ENCODE measurements at places on chromosomes 7 and 10.

DNA sequence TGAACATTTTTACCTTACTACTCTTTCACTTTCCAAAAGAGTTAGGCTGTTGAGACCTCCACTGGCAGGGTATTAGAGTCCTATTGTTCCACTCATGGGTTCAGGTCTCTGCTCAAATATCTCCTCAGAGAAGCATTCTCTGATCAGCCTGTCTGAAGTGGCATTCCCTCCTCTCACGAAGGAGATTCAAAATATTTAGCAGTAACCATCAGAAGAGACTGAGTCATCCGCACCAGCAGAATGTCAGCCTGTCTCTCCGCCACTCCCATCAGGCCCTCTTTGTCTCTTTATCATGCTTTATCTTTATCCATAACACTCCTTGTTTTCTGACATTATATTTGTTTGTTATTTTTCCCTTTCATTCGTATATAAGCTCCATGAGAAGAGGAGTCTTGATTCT is 79.1 kb downstream of the AASS start:
- DNase-seq = no peak

DNA sequence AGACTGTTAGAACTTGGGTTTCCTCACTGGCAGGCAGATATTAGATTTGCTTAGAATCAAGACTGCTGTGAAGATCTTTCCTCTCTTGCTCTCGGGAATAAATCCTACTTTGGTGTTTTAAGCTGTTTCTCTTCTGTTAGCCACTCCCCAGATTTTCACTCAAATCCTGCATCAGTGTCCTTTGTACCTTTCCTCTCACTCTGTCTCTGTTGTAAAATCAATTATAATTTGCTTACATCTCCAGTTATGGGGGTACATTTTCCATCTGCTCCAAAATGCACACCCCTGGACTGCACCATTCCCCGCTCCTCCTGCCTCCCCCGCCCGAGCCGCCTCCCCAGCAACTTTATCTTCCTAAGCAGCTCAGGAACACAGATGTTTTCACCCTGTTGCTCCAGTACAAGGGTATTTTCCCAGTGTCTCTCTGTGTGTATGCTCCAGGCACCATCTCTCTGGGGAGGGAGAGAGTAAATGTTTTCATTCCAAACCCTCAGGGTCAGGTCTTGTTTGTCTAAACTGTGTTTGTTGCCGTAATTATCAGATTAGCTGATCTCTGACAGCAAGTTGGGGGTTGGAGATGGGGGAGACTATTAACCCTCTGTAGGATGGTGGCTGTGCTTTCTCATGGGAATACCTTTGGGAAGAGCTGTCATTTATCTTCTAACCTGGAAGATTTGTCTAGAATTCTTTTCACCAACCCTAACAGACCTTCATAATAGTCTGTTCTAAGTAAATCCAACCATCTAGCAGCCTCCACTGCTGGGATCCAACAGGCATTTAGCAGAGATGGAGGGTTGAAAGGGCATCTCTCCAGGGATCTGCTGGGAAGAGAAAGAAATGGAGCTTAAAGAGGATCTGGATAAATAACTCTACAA is 20.4 kb upstream of the GOT1 start:
- DNase-seq = no peak

DNA sequence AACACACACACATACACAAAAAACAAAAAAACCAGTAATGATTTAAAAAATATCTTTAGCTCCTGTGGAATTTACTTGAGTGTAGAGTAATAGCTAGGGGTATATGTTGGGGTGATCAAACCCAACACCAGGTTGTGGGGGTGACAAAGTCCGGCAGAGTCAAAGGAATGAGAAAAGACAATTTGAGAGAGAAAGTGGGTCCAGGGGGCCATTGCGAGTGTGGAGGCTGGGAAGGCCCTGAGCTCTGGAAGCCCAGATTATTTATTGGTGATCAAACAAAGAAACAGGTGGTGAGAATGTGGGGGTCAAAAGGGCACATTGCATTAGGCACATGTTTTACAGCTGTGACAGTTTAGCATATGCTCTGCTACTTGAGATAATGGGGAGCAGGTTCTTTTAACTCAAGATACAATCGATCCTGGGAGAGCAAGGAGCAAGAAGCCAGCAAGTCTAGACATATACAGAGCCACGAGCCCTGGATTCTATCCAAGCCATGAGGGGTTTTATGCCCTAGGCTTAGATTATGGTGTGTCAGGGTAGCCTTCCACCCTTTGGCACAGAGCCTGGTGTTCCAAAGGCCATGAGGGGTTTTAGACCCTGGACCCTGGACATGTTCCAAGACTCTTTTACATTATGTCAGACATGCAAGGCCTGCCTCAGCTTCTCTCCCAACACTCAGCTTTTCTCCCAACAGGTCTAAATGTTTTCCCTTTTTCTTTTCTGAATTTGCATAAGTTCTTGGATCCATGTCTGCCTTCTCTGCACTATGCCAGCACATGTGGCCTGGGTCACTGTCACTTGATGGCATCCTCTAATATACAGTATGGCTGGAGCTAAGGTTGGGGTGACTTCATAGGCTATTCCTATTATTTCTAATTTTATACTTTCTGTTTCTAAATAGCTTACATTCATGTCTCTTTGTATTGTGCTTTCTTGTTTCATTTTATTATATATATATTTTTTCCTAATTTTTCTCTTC is 48.6 kb upstream of the MKI67 start:
- no peak for DNase-seq

DNA sequence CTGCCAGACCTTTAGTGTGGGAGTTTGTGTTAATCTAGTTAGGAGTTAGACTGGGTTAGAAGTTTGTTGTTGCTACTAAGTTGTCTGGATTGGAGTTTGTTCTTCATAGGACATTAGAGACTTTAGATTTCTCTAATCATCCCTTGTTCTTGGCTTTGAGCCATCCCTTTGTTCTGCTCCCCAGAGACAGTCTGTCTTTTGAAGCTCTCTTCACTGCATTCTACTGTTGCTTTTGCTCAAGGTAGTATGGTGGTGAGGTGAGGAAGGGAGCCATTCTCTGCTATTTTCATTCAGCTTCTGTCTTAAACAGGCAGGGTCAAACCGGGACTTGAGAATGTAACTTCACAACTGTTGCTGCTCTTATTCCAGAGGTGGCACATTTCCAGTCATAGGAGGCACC is 10.4 kb upstream of the TARP start:
- no peak for DNase-seq

- no peak for DNase-seq
Observed at GRCh38 chr7:151925446-151926335, 30.6 kb upstream of the GALNTL5 start.

DNA sequence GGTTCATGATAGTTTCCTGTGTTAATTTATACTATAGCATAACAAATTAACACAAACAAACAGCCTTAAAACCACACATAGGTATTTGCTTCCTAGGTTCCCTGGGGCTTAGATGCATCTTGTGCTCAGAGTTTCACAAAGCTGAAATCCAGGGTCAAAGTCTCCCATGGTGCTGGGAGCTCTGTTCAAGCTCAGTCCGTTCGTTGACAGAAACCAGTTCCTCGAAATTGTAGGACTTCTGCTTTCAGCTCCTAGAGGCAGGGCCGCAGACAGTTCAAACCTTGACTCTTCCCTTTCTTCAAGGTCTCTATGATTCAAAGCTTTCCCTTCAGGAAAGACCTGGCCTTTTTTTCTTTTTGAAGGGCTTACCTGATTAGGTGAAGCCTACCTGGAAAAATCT is 90.5 kb downstream of the VSTM2A start:
- no peak for DNase-seq

GRCh38 chr10:110680273-110681020 is 36.3 kb downstream of the RBM20 start:
- DNase-seq = peak; percentile 64

GRCh38 chr7:151717918-151718317 is 159.0 kb downstream of the PRKAG2 start:
- no peak for DNase-seq

DNA sequence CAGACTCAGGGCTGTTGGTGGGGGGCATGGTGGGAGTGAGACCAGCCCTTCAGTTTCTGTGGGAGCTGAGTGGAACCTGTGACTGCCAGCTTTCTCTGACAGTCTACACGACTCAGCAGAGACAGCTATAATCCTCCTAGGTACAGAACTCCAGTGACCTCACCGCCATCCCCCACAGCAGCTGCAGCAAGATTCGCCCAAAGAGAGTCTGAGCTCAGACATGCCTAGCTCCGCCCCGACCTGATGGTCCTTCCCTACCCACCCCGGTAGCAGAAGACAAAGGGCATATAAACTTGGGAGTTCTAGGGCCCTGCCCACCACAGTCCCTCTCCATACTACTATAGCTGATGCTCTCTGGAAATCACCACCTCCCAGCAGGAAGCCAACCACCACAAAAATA is 500.1 kb downstream of the ETV1 start:
- DNase-seq = no peak

DNA sequence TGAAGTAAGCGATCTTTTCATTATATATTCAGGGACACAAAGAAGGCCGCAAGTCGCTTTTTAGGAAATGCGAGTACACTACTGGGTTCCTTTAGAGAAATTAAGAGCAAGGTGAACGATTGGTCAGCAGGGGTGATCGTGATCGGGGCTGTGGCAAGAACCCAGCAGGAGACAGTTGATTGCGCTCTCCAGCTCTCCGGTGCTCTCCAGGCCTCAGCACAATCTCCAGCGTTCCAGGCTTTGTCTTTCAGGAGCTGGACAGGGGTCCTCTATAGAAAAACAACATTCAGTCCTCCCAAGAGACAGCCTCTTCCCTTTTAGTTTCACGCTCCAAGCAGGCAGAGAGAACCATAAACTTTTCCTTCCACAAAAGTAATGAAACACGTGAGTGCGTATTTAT is 170.5 kb upstream of the KLF6 start:
- no peak for DNase-seq

DNA sequence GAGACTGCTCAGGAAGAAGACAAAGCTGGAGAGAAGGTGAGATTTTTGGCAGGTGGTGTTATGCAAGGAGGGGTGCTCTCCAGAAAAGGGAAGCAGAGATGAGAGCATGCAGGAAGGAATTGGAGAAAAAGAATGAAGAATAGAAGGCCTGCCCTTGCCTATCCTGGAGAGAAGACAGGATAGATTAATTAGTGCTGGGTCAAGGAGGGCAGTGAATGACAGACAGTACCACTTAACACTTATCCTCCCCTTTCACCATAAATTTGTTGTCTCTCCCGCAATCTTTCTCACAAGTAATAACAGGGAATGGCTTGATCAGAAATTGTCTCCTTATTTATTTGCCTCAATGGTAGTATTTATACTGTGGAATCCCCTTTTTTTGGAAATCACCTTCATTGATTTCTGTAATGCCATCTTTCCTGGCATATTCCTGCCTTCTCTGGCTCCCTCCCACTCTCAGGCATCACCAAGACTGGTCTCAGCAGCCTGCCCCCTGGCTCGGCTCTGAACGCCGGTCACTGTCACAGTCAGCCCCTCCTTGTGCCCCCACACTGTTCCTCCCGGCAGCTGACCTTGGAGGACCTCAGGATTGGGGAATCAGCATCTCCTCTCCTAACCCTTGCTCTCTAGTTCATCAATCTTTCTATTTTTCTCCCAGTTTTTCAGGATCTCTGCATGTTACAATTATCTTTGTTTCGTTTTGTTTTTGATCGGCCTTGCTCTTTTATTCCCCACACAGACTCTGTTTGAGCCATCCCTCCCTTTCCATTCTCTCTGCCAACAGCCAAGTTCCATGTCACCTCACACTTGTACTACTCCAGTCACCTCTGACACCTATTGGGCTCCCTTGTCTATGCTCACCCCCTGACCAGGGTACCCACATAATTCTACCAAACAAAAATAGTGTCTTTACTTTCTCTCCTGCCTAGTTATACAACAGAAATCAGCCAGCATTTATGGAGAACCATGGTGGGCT is 294.2 kb downstream of the PLXDC2 start:
- no peak for DNase-seq

DNA sequence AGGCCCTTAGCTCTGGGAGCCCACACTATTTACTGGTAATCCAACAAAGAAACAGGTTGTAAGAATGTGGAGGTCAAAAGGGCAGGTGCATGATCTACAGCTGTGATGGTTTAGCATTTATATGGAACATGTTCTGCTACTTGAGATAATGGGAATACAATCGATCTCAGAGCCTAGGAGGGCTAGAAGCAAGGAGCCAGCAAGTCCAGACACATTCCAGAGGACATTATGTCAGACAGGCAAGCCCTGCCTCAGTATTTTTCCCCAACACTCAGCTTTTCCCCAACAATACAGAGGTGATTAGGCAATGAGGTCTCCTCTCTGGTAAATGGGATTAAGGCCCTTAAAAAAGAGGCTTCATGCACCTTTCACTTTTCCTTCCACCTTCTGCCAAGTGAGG is 21.4 kb upstream of the GNAT3 start:
- no peak for DNase-seq

- no peak for DNase-seq
Observed at GRCh38 chr10:95840121-95840520, 67.7 kb upstream of the CC2D2B start.

DNA sequence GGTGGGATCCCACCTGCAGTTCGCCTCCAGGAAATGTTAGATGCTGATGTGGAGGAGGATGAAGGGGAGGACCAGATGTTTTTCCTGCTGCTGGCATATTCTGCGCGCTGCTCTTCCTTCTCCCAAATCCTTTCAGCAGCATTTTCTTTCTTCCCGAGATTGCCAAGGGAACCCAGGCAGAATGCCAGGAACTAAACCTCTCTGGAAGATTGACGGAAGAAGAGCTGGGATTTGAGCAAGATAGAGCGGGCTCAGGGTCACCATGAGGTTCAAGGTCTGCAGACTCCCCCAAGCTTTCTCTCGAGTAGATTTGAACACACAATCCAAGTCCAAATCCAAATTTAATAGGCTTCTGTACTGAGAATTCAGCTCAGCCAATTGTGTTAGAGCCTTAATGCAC is 345.2 kb upstream of the C7orf33 start:
- no peak for DNase-seq

DNA sequence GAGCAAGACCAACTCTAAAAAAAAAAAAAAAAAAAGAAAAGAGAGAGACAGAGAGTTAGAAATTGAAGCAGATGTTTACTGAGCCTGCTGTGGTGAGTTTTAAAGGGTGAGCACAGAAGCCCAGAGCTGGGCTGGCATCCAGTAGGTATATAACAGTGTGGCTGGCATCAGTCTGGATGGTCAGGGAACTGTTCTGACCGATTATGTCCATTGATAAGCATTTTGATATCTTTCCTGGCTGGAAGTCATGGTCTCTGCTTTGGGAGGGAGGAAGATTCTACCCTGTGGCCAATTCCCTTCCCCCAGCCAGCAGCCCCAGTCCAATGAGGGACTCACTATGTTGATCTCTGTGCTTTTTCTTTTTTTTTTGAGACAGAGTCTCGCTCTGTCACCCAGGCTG is 65.2 kb upstream of the PODXL start:
- no peak for DNase-seq

GRCh38 chr7:133674079-133674763 is 421.3 kb downstream of the EXOC4 start:
- DNase-seq = peak; percentile 36

GRCh38 chr7:7736671-7737070 is 18.3 kb upstream of the RPA3 start:
- DNase-seq = no peak

- DNase-seq = no peak
Observed at GRCh38 chr7:47914717-47915615, 33.3 kb downstream of the PKD1L1 start.

GRCh38 chr7:23207021-23207420 is 25.2 kb downstream of the NUP42 start:
- DNase-seq = no peak

- no peak for DNase-seq
Observed at GRCh38 chr7:105268056-105268455, 120.7 kb downstream of the SRPK2 start.
